Articular chondrocyte of knee joint (primary cell): ENCODE measurements at places on chromosomes 16 and 17. TPM values are rescaled to one million over a fixed set of nuclear protein-coding genes. Genes with fewer than 3 reads are reported as not detected.

Gene TNFRSF17
- not detected in 2 replicates for total RNA-seq

Gene ODAD4
- 1.3 and 3.9 TPM in 2 replicates for total RNA-seq

Gene HOXB2
- total RNA-seq, result 0.26 and 0.97 TPM in 2 replicates

Gene ZPBP2
- total RNA-seq, result not detected in 2 replicates

Gene MED9
- total RNA-seq, result 13.7 and 14.9 TPM in 2 replicates

Gene ZNF750
- total RNA-seq, result not detected in 2 replicates

Gene ETV4
- 0.26 and 0.32 TPM in 2 replicates for total RNA-seq

Gene RHBDL3
- total RNA-seq, result 0.13 and 0.22 TPM in 2 replicates

Gene GAST
- total RNA-seq, result not detected in 2 replicates

Gene ATP1B2
- total RNA-seq, result not detected in 2 replicates

Gene RAI1
- 9.8 and 10.6 TPM in 2 replicates for total RNA-seq
